ENCODE measurements at places on chromosomes 4 and X.

- no peak for DNase-seq
Observed at GRCh38 chr4:46818604-46819003, 90.4 kb downstream of the COX7B2 start.

- DNase-seq, result no peak
Observed at GRCh38 chrX:70485466-70485865, 40.8 kb downstream of the DLG3 start.

DNA sequence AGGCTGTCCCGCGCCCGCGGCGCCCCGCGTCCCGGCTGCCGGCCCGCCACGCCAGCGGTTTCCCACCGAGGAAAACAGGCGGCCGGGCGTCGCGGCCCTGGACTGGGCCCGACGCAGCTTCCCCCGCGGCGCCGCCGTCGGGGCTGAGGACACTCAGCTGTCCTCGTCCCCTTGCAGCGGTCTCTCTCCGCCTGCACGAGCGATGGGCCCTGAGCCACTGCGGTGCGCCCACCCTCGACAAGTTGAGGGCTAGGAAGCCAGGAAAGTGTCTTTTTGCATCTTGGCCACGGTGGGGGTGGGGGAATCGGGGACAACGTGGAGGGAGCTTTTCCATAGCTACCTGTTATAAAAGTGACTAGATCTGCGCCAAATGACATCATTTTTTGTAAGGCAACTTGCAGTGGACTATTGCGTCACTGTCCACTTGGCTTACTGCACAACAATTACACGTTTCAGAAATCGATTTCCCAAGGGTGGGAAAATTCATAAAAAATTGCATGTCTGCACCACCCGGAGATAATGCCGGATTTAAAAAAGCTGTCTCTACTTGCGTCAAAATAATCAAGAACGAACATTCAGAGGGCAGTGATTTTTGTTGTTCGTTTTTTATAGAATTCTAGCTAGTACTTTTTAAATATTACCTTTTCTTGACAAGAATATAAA, 1.1 kb downstream of the KLHL15 start:
- peak; percentile 2 for DNase-seq

GRCh38 chr4:123682931-123683330, 286.3 kb downstream of the SPRY1 start:
- DNase-seq, result no peak

GRCh38 chr4:26144526-26145155, 176.2 kb upstream of the RBPJ start:
- no peak for DNase-seq

GRCh38 chr4:95129821-95130311, 372.1 kb downstream of the BMPR1B start:
- DNase-seq, result no peak

DNA sequence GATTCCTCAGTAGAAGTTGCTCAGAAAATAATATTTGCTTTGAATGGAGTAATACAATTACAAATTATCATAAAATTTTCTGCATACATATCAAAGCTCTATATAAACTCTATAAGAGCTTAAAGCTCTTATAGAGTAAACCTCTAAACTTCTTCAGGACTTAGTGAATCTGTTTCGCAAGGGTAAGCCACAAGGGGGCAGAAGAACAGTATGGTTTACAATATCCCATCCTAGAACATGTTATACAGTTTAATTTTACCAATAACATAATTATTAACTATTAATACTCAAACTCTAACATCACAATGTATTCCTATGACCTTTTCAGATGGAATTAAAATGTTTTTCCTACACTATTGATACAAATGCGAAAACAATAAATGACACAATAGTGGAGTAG, 33.8 kb upstream of the SPANXN1 start:
- no peak for DNase-seq

DNA sequence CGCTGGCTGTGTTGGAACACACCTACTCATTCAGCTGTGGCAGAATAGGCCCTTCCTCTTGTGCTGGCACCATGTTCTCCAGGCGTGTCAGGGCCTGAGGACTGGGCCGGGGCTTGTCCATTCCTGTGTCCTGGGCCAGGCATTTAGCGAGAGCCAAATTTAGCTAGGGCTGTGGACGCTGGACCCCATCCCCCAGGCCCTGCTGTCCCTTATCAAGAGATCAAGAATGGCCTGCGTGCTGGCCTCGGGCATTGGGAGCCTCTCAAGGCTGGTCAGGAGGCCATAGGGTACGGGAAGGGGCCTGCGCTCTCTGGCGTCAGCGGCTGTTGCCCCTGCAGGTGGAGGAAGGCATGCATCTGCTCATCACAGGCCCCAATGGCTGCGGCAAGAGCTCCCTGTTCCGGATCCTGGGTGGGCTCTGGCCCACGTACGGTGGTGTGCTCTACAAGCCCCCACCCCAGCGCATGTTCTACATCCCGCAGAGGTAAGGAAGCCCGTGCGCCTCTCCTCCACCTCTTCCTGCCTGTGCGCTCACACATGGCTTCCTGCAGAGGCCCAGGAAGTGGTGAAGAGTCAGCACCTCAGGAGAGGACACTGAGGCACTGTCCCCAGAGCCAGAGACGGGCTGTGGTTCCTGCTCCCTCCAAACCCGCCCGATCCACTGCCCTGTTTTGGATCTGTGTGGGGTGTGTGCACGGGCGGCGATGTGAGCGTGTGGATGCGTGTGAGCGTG, 15.3 kb downstream of the ABCD1 start:
- no peak for DNase-seq

GRCh38 chr4:123297836-123298235, 98.8 kb upstream of the SPRY1 start:
- DNase-seq, result no peak

GRCh38 chrX:123884809-123885408, 25.1 kb downstream of the XIAP start:
- no peak for DNase-seq

DNA sequence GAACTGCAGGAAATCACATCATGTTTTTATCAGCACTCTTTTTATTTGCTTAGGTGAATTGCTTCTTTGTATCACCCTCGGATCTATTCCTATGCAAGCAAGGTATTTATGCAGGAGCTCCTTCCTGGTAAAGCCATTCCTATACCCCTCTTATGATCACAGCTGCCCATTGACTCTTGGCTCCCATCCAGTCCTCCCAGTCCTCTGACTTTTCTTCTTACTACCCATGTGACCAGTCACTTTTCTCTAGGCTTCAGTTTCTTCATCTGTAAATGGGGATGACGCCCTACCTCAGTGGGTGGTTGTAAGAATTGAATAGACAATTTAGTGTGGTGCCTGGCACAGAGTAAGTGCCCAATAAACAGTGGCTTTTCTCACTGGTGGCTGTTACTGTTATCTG, 144.9 kb downstream of the FHIP1A start:
- no peak for DNase-seq

DNA sequence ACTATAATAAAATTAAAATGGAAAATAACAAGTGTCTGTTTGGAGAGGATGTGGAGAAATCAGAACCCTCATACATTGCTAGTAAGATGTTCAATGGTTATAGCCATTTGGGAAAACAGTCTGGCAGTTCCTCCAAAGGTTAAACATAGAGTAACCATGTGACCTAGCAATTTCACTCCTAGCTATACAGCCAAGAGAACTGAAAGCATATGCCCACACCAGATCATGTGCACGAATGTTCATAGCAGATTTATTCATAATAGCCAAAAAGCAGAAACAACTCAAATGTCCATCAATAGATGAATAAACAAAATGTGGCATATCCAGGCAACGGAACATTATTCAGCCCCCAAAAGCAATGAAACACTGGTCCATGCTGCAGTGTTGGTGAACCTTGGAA, 9.4 kb upstream of the CCNQ start:
- DNase-seq, result no peak

GRCh38 chr4:107577743-107578142, 142.3 kb downstream of the PAPSS1 start:
- no peak for DNase-seq

DNA sequence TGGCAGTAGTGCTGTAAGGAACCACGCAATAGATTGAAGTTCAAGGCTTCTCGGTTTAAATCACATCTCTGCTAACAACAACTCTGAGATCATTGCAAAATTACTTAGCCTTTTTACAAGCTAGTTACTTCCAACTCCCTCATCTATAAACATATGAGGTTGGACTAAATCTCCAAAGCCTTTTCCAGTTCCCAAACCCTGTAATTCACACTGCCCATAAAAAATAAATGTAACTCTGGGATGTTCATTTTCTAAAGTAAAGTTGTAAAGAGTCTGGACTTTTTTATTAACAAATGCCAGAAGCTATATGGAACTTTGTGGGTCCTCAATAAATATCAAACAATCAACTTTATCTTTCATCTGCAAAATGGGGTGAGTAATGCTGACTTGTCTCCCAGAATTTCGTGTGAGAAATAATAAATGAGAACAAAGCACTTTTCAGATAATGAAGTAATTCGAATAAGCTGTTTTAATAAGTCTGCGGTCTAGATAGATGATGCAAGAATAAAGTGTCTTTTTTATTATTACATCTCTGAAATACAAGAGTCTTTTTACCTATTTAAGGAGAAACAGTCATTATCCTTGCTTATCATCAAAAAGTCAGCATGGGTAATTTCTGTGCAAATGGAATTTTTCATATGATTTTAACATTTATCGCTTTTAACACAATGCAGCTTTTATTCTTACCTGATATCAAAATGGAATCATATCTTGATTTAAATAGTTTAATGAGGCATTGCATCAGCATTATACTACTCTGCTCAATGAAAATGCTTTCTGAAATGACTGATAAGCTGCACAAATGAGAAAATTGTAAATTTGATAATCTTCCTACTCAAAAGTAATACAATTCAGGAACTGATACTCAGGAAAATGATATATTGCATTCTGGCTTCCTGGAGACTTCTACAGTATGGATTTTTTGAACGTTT, 252.6 kb downstream of the BANK1 start:
- DNase-seq, result no peak

- no peak for DNase-seq
Observed at GRCh38 chr4:143377611-143378099, 41.0 kb downstream of the GAB1 start.

DNA sequence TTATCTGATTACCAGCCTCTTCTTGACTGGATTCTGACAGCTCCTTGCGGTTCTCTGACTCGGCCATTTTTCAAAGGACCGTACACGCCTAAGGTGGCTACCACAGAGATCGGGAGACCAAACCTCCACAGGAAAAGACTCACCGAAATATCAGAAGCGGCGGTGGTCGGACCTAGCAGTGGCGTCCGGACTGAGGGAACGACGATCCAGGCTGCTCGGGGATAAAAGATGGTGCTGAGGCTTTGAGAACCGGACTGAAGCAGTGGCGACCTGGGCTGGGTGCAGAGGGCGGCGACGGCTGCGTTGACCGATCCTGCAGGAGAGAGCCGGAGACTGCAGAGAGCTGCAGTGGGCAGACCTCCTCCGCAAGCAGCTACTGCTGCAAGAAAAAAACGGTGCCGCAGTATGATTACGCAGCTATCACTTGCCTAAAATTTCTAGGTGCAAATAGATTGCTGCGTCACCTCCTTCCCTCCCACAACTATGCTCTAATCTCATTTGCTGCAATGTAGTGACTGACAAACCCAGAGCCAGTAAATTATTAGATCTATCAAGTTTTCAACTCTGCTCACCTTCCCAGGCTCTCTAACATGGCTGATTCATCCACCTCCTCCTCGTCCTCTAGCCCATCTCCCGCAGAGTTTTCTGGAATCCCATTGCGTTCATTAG, at the start of gene NAP1L2:
Gene NAP1L2, minus strand, starts transcription at position 426 of the 669 bp plus-strand sequence. Its CDS starts 359 bp downstream, at position 67.
- DNase-seq, result peak; percentile 12

DNA sequence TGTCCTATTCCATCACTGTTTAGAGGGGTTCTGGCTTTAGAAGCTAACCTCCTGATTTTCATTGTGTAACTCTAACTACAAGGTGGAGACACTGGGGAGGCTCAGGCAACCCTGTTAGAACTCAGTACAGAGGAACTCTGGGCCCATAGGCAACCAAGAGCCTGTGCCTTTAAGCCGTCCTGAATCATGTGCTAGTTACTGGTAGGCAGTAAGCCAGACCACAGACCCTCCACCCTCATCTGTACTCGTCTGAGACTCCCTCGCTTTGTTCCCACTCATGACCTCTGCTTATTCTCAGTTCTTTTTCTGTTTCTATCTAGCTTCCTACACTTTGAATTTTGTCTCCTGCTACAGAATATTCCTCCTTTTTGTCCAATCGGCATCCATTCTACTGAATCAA, 31.4 kb downstream of the TBC1D1 start:
- no peak for DNase-seq

- no peak for DNase-seq
Observed at GRCh38 chrX:77415882-77416281, 31.3 kb upstream of the FGF16 start.

DNA sequence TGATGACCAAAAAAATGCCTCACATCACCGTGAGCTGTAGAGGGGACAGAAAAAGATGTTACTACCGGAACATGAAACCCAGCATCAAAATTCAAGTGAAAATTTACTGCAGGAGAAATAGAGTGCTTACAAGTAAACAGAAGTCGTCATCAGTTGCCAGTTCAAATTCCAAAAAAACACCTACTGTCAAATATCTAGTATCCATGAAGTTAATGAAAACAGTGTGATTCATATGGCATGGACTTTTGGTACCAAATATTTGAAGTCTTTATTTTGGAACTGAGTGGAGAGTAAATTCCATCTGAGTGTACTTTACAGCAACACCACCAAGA, 388.9 kb upstream of the SPOCK3 start:
- no peak for DNase-seq

DNA sequence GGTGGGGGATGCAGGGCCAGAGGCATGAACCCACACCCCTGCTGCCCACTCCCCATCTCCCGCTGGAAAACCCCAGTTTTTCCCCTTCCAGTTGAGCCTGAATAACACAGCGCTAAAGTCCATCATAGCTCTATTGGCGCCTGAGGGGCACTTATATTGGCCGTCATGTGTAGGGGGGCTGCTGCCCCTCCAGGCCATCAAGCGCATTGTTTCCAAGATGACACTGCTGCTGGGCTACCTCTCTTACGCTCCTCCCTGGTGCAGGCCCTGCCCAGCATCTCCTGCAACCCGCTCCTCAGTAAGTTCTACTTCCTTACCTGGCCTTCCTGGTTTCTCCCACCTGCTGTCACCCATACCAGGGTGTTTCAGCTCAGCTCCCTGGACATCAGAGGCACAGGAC, 205.0 kb upstream of the RPL34 start:
- no peak for DNase-seq

- no peak for DNase-seq
Observed at GRCh38 chr4:153166716-153167501, 37.3 kb upstream of the TRIM2 start.

DNA sequence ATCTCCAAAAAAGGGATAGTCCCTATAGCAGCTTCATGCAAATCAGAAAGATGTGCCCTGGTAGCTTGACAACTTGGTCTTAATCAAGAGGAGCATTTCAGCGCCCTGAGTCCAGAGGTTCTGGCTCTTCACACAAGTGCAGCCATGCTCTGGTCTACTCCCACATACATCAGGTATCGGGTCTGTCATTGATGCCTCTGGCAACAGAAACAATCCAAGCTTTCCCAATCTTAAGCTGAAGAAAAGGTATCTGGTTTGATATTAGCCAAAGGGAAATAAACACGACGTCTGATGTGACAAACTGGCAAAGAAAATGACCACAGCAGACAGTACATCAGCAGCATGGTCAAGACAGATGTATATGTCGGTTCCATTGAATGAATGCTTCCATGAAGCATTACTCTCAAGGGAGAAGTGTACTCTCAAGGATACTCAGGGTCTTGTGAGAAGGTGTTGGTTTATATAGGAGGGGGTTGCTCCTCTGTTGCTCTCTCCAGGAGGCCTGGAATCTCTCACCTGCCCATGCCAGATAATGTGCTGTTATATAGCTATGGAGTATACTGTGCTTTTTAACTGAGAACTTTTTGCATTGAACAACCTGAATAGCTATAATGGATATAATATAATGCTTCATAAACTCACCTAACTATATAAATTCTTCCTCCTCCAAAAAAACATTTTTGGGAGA, 879.6 kb upstream of the PCDH10 start:
- no peak for DNase-seq
